Fibroblast of gingiva (primary cell): ENCODE measurements at places on chromosomes 5 and 9.

DNA sequence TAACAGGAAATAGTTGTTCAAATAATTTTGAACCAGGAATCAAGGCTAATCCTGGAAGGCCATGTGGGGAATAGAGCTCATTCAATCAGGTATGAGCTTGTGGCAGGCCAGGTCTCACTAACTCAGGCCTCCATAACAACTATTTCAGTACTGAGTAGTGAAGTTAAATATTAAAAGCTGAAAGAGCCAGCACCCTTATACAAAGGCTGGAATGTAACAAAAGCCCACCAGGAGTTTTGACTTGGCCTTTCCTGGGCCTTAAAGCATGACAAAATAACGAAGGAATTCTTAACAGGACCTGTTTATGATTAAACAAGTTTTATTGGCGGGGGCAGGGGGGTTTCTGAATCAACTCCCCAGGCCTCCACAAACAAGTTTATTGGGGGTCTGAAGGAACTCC lies 1146.7 kb downstream of the CDH9 start:
- DNase-seq: no peak

DNA sequence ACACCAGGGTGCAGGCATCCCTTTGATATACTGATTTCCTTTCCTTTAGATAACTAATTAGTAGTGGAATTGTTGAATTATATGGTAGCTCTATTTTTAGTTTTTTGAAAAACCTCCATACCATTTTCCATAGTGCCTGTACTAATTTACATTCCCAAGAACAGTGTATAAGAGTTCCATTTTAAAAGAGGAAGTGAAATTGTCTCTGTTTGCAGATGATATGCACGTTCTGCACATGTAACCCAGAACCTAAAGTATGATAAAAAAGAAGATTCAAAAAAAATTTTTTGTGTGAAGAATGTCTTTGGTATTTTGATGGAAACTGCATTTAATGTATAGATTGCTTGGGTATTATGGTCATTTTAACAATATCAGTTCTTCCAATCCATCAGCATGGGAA lies 424.0 kb upstream of the CCNH start:
- no peak for DNase-seq

DNA sequence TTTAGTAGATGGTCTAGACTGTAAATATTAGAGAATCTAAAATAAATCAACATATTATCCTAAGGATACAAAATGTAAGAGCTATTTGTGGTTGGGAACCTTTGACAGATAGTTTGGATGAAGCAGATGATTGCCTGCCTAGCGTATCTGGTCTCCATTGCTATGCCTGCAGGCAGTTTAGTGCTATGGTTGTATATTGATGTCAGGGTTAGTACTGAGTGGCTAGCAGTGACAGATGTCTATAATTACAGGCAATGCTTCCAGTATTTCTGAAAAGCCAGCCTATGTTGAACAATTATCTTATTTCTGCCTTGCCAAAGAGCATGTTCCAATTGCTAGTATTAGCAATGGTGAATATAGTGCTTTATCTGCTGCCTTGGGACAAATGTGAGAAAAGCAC lies 151.3 kb upstream of the TLX3 start:
- no peak for DNase-seq

- DNase-seq: no peak
Observed at GRCh38 chr5:164885179-164885578, 1379.8 kb downstream of the MAT2B start.

- no peak for DNase-seq
Observed at GRCh38 chr5:40378396-40379177, 301.1 kb upstream of the PTGER4 start.

DNA sequence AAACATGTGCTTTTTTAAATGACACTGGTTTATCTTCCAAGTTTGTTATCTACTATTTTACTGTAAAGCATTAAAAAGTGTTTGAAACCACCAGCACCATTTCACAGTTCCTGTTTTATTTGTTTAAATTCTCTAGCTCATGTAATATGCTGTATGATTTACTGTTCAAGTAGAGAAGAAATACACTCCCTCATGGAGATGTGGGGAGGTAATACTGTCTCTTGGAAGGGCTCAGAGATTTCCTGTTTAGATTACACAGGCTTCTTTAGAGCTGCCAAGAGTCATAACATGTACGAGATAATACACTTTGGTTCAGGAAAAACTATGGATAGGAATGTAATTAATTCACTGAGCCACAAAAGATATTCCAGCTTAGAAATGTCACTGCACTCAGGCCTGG lies 135.0 kb upstream of the CCDC152 start:
- DNase-seq: no peak
